ENCODE measurements at places on chromosomes 11 and 22.

DNA sequence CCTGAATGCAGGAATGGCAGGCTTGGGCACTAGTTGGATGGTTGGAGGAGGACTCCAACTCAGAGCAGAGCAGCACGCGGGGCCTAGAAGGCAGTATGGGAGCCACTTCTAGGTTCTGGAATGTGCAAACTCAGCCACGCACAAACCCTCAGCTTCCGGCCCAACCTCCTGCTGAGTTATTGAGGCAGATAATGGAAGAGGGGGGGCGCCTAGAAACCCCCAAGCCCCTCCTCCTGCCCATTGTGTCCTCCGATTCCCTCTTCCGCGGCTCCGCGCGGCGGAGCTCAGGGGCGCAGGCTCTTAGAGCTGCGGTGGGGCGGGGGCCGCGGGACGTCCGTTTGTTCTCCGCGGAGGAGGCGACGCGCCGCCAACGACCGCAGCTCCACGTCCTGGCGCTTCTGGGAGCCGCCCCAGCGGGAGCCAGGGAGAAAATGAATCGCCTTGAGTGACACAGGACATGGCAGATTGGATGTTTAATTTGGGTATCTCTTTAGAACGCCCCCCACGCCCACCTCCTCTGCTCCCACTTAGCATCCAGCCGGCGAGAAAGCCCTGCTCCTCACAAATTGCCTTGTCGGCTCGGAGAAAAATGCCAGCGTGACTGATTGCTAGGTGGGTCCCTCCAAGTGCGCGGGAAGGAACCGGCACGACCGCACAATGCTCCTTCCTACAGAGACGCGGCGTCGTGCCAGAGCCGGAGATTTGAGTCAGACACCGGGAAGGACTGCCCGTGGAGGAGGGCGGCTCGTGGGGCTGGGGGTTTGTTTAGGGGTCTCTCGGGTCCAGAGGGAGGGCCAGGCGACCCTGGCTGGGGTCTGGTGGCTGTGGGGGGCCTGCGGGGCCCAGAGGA lies 144.6 kb downstream of the NECTIN1 start:
- H3K27me3 ChIP-seq, result peaks cover 67% of the 10 kb centered on the region
- peaks cover 2% of the 10 kb centered on the region for H3K4me1 ChIP-seq
- peak overlapping the region; percentile 25 for H3K4me3 ChIP-seq
- H3K27ac ChIP-seq, result no peak overlapping the region

DNA sequence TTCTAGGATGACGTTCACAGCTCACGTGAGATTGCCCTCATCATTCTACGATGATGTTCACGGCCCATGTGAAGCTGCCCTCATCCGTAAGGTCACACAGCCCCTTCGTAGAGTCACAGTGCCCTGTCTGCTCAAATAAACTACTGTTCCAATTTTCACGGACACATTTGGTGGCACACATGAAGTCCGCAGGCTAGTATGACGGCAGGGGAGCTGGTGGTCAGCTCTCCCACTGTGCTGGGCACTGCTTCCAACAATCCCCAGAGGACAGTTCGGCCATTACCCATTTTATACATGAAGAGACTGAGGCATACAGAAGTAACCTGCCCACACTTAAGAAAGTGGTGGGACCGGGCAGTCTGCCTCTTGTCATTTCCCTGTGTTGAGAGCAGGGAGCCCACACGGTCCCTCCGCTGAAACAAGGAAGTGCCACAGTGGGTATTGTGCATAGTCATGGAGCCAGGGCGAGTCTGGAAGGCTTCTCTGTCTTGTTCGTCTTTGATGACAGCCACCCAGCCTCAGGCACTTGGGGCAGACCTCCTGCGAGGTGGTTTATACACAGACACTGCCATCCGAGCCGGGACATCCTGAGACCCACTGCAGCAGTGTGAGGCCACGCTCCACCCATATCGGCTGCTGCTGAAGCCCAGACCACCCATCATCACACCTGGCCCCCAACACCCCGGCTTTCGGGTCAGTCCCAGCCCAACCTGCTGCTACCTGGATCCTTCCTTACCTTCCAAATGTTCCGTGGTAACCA lies 114.3 kb downstream of the PHF21B start:
- H3K27ac ChIP-seq, result no peak overlapping the region
- no peak for DNase-seq
- no peak overlapping the region for H3K4me3 ChIP-seq
- no peaks in the 10 kb centered on the region for H3K27me3 ChIP-seq
- no peaks in the 10 kb centered on the region for H3K36me3 ChIP-seq
- H3K4me1 ChIP-seq, result no peaks in the 10 kb centered on the region

DNA sequence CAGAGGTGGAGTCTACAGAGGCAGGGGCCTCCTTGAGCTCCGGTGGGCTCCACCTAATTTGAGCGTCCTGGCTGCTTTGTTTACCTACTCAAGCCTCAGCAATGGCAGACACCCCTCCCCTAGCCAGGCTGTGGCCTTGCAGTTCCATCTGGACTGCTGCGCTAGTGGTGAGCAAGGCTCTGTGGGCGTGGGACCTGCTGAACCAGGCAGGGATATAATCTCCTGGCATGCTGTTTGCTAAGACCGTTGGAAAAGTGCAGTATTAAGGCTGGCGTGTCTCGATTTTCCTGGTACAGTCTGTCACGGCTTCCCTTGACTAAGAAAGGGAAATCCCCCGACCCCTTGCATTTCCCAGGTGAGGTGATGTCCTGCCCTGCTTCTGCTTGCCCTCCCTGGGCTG lies 77.7 kb downstream of the GDPD4 start:
- peaks cover 12% of the 10 kb centered on the region for H3K27me3 ChIP-seq
- H3K27ac ChIP-seq, result no peak overlapping the region
- no peaks in the 10 kb centered on the region for H3K4me1 ChIP-seq
- no peak overlapping the region for H3K4me3 ChIP-seq
- H3K36me3 ChIP-seq, result no peaks in the 10 kb centered on the region

DNA sequence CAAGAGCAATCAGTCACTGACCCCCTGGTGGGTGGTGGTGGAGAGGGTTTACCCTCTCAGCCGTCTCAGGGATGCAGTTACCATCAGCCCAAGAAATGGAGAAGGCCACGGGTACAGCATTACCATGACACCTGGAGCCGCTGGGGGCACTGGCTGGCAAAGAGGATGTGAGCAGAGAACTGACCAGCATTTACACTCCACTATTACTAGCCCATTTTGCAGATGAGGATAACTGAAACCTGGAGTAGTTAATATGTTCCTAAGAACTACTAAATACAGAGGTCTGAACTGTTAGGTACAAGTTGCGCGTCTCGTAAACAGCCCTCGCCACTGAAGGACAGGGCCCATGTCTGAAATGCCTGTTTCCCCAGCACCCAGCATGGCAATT lies 79.0 kb downstream of the TIMP3 start:
- H3K4me1 ChIP-seq, result peaks cover 10% of the 10 kb centered on the region
- no peaks in the 10 kb centered on the region for H3K27me3 ChIP-seq
- no peak for DNase-seq
- no peaks in the 10 kb centered on the region for H3K36me3 ChIP-seq

GRCh38 chr11:11843211-11843621 lies 1.4 kb downstream of the USP47 start:
- no peak for DNase-seq
- no peaks in the 10 kb centered on the region for H3K36me3 ChIP-seq
- peaks cover 35% of the 10 kb centered on the region for H3K4me1 ChIP-seq
- no peaks in the 10 kb centered on the region for H3K27me3 ChIP-seq

- DNase-seq, result no peak
- peaks cover 40% of the 10 kb centered on the region for H3K36me3 ChIP-seq
Measured at GRCh38 chr11:13691286-13691899, 22.9 kb downstream of the FAR1 start.

DNA sequence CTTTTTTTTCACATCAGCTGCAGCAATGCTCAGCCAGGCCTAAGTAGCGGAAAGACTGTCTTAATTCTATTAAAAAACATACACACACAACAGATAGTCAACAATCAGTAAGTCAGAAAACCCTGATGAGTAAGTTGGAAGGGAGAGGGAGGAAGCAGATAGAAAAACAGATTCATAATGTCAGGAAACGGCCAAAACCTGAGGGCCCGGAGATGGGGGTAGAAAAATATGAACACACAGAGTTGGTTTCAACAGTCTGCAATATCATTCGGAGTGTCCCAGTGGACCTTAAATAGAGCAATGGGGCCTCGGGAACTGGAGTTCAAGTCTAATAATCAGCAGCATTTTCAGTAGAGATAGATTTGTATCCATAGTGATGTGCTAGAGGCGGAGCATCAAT lies 14.8 kb downstream of the LRRC55 start:
- no peaks in the 10 kb centered on the region for H3K36me3 ChIP-seq
- H3K4me3 ChIP-seq, result no peak overlapping the region
- no peak for DNase-seq
- H3K4me1 ChIP-seq, result no peaks in the 10 kb centered on the region
- peaks cover 6% of the 10 kb centered on the region for H3K27me3 ChIP-seq

DNA sequence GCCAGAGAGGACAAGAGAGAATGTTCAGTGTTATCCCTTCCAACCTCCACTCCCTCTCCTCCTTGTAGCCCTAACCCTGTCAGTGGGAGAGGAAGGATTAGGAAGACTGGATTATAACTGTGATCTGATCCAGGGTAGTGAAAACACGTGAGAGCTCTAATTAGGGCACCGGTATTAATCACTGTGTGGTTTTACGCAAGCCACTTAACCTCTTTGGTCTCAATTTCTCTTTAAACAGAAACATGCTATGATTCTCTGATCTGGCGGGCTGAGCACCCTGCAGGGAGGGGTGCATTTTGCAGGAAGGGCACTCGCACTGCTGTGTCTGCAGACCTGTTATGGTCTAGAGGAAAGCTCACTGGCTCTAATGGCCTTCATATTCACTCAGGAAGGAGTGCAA lies 11.5 kb downstream of the RPL27A start:
- peaks cover 49% of the 10 kb centered on the region for H3K36me3 ChIP-seq
- peaks cover 17% of the 10 kb centered on the region for H3K4me1 ChIP-seq
- no peak overlapping the region for H3K4me3 ChIP-seq
- H3K27me3 ChIP-seq, result no peaks in the 10 kb centered on the region

DNA sequence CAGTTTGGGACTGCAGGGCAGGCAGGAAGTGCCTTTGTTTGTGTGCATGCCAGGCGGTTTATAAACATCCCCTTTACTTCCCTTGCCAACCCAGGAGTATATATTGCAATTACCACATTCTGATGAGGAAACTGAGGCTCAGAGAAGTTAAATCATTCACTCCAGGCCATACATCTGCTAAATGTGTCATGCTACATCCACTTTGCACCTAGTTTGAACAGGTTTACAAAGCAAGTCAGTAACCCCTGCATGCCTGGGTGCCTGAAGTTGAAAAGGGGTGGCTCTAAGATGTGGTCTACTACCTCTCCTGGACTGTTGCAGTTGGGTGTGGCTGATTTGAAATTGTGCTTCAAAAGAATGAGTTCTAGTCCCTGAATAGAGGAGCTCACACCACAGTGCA lies 23.6 kb downstream of the FLI1 start:
- H3K36me3 ChIP-seq, result peaks cover 29% of the 10 kb centered on the region
- no peaks in the 10 kb centered on the region for H3K27me3 ChIP-seq
- peak overlapping the region; percentile 60 for H3K4me3 ChIP-seq
- DNase-seq, result no peak
- peak overlapping the region; percentile 98 for H3K27ac ChIP-seq

- no peak overlapping the region for H3K27ac ChIP-seq
- no peaks in the 10 kb centered on the region for H3K4me1 ChIP-seq
- no peak for DNase-seq
Measured at GRCh38 chr11:67015048-67015447, 7.9 kb upstream of the SYT12 start.

GRCh38 chr11:75523811-75524664 lies 1.7 kb downstream of the GDPD5 start:
- DNase-seq, result no peak
- H3K4me1 ChIP-seq, result peaks cover 15% of the 10 kb centered on the region
- H3K36me3 ChIP-seq, result no peaks in the 10 kb centered on the region
- no peak overlapping the region for H3K27ac ChIP-seq
- peak overlapping the region; percentile 60 for H3K4me3 ChIP-seq

- H3K4me3 ChIP-seq, result no peak overlapping the region
- H3K36me3 ChIP-seq, result no peaks in the 10 kb centered on the region
- peaks cover 5% of the 10 kb centered on the region for H3K4me1 ChIP-seq
- H3K27me3 ChIP-seq, result no peaks in the 10 kb centered on the region
Measured at GRCh38 chr11:86395061-86395551, 20.4 kb downstream of the CCDC81 start.

- peaks cover 2% of the 10 kb centered on the region for H3K36me3 ChIP-seq
- peak overlapping the region; percentile 93 for H3K27ac ChIP-seq
- peaks cover 38% of the 10 kb centered on the region for H3K4me1 ChIP-seq
- H3K4me3 ChIP-seq, result peak overlapping the region; percentile 98
Measured at GRCh38 chr11:110430267-110431050, 711 bp downstream of the FDX1 start.

- H3K36me3 ChIP-seq, result no peaks in the 10 kb centered on the region
- H3K27me3 ChIP-seq, result peaks cover 84% of the 10 kb centered on the region
- H3K4me1 ChIP-seq, result peaks cover 35% of the 10 kb centered on the region
- H3K27ac ChIP-seq, result no peak overlapping the region
- DNase-seq, result no peak
Measured at GRCh38 chr22:37806409-37807333, 1.1 kb upstream of the GCAT start.

GRCh38 chr11:33347490-33348125 lies 90.4 kb downstream of the HIPK3 start:
- H3K27ac ChIP-seq, result no peak overlapping the region
- peaks cover 15% of the 10 kb centered on the region for H3K36me3 ChIP-seq
- no peaks in the 10 kb centered on the region for H3K27me3 ChIP-seq
- DNase-seq, result no peak
- no peak overlapping the region for H3K4me3 ChIP-seq
- no peaks in the 10 kb centered on the region for H3K4me1 ChIP-seq

- H3K27me3 ChIP-seq, result peaks cover 84% of the 10 kb centered on the region
- H3K4me1 ChIP-seq, result peaks cover 17% of the 10 kb centered on the region
- no peak overlapping the region for H3K4me3 ChIP-seq
- H3K27ac ChIP-seq, result no peak overlapping the region
- DNase-seq, result no peak
- no peaks in the 10 kb centered on the region for H3K36me3 ChIP-seq
Measured at GRCh38 chr11:36361901-36362391, 65.9 kb downstream of the PRR5L start.

Measured in activated naive CD8-positive, alpha-beta T cell treated with anti-CD3 and anti-CD28 coated beads for 36 hours (primary cell).